ENCODE measurements at places on chromosomes 3 and 15.

DNA sequence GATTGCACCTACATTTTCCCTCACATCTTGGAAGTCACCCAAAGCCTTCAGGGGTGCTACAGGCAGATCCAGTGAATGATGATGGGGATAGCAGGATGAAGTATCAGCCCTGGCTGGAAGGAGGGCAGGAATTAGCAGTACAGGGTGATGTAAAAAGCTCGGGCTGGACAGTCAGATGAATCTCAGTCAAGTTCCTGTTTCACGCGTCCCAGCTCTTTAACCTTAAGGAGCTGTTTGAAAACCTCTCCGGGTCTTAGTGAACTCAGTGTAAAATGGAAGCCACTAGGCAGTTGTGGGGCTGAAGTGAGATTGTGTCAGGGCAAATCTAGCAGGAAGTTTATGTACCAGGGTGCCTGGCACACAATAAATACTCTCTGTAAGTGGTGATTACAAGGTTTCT is 166.4 kb upstream of the PROK2 start:
- no peak for DNase-seq

- DNase-seq, result no peak
Measured at GRCh38 chr3:50194128-50194902, 2.9 kb downstream of the GNAT1 start.

DNA sequence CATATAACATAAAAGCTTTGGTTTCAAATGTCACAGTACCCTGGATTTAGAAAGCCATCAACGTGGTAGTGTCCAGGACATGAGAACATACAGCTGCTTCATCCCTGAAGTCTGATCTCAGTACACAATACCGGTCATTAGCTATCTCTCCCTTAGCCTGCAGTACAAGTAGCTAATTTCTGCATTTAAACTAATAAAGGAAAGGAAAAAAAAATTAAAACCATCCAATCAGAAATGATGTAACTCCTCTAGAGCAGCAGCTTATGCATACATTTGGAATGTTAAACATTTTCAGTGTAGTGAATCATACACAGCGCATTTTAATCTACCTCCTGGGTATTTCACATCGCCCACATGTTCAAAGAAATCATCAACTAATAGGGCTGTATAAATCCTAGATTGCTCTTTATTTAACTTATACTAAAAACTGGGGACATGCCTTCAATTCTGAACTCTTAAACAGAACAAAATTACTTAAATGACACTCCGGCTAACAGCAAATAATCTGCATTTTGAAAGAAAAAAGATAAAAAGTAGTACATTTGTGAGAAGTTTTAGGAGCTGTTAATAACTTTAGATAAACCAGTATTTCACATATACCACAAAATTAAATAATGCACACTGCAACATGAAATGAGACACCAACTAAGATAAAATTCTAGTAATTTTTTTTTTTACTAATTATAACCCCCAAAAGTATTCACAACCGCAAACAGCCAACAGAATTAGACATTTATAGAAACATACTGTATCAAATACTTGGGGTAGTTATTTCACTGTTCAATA is 3.7 kb downstream of the IGF2BP2 start:
- DNase-seq, result peak; percentile 26

DNA sequence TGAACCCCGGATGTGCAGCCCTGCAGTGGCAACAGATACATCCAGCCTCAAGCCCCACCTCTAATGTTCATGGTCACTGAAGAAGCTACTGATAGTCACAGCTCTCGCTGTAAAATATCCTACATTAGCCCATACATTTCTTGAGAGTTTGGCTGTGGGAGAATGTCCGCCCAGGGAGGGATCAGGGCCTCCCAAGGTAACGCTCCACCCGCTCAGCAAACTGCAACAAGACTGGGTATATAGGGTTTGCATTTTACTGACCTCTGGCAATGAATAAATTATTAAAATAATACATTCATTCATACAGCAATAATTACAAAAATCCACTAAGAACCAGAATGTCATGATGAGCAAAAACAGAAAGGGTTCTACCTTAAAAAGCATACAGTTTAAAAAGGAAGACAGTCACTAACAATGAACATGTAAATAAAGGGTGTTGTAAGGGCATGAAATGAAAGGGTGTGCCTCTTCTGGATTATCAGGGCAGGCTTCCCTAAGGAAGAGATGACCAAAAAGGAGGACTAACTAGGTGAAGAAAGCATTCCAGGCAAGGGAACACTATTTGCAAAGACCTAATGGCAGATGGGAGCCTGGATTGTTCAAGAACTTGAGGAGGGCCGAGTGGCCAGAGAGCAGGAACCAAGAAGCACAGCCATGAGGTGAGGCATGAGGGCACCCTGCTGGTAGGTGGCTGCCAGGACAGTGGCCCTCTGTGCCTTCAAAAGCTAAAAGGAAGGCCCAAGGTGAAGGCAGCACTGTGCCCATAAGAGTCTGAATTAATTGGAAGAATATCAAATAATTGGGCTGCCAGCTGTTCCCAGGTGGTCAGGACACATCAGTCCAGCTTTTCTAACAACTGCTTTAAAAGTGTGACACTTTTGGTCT is 28.1 kb upstream of the CTDSPL start:
- no peak for DNase-seq

DNA sequence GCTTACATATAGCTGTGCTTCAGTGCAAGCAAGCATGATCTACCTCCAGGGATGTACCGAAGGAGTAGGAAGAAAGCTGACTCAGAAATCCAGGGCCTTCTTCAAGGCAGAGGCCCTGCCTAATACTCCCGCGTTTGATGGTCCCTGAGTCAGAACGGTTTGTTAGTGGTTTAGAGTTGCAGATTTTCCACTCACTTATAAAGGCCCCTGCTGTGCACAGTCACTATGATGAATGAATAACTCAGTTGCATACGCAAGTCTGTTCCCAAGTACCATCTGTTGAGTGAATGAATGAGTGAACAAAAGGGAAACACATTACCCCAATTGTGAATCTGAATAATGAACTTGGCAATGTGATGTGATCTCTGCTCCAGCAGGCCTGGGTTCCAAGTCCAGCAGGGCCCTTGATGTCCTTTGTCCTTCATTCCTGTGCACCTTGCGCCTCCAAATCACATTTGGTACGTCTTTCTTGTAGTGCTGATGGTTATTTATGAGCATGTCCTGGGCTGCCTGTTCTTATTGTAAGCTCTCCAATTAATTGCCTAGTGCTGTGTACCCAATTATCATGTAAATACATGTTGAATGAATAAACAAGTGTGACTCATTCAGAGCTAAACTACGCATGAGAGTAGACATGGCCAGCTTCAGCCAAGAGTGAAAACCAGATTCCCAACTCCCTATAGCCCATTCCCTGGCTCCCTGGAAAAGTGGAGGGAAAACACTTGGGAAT is 85.3 kb upstream of the LIMD1 start:
- DNase-seq, result peak; percentile 4

DNA sequence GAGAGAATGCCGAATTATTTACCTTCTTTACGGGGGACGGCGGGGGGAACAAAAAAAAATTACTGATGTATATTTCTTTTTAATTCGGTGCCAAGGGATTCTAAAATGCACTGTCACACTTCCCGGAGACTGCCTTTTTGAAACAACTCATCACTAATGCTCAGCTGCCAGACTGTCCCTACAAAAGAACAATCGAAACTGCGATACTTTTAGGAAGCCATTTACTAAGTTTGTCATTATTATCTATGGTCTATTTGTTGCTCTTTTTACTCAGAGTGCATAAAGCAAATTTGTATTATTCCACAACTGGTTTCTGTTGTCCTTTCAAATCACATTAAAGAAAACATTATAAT is 60.8 kb downstream of the TM4SF4 start:
- DNase-seq, result peak; percentile 26

DNA sequence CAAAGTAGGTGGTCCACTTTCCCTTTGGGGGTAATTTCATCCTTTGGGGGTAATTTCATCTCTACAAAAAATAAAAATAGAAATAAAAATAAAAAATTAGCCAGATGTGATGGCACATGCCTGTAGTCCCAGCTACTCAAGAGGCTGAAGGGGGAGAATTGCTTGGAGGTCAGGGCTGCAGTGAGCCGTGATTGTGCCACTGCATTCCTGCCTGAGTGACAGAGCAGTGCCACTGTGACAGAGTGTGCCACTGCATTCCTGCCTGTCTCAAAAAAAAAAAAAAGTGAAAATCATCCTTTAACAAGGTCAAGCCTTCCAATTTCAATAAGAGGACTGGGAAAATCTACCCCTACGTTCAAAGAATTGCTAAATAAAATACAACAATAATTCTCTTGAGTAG is 22.8 kb downstream of the SERP1 start:
- DNase-seq, result no peak

GRCh38 chr3:123953735-123954134 is 7.3 kb downstream of the CCDC14 start:
- DNase-seq, result peak; percentile 40

GRCh38 chr15:81532001-81532400 is 158.0 kb upstream of the TMC3 start:
- DNase-seq, result no peak

- DNase-seq, result no peak
Measured at GRCh38 chr3:130341882-130342281, 3.6 kb upstream of the COL6A5 start.

DNA sequence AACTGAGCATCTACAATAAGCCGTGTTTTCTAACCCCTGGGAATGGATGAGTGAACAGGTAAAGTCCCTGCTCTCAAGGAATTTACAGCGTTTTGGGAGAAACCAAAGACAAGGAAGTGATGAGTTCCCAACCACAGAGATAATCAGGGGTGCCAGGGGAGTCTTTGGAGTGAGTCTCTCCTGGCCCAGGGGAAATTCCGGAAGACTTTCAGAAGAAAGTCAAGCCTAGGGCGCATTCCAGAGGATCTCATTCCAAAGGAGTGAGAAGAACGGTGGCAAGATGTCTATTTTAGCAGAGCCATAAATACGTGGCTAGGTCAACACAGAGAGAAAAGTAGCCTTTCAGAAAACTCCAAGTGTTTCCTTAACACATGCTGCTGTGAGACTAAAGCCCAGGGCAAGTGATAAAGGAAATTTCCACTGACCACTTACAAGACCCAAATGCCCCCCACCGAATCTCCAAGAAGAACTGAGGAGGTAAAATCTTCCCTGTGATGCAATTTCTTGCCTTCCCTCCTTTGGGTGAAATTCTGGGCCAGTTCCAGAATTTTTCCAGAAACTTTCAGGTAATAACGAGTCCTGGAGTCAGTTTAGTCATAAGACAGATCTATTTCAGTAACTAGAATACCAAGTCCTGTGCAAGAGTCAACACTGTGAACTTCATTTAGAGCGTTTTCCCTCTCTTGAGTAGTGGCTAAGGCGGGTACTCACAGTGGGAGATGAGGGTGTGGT is 437.4 kb downstream of the NR2F2 start:
- DNase-seq, result no peak

DNA sequence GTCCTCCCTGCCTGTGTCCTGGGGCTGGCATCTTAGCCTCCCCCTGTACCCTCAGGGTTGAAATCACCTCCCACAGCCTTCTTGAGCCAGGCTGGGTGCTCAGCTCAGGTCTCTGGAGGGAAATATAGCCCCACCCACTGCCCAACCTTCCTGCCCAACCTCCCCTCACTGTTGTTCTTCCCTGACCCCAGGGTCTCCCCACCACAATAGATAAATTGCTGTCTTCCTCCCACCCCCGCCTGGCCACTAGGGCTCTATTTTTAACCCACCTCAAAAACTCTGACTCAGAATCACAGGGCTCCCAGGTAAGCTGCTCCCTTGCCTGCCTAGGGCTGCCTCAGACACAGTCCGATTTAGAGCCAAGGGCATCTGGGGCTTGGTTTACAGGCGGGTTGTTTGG is 15.0 kb downstream of the HCN4 start:
- no peak for DNase-seq

DNA sequence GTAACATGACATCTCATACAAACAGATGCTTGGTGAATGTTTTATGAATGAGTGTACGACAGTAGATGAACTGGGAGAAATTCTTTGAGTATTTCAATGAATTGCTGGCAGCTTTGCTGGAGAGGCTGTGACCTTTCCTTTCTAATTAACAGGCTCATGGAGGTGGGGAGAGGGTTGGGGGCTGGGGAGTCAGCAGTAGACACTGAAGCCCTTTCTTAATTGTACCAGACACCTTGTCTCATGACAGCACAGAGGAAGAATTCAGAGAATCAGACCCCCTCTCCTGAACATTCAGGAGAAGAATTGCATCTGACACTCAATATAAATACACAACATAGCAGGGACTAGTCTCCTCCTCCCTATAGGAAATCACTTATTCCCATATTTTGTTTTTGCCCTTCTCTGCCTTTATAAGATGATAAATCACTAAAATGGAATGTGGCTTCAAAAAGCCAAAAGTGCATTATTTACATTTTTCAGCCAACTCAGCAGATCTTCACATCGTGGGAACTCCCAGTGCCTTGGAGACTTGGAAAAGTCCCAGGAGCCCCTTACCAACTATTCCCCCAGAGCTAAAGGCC is 66.2 kb upstream of the TPM1 start:
- DNase-seq, result no peak

DNA sequence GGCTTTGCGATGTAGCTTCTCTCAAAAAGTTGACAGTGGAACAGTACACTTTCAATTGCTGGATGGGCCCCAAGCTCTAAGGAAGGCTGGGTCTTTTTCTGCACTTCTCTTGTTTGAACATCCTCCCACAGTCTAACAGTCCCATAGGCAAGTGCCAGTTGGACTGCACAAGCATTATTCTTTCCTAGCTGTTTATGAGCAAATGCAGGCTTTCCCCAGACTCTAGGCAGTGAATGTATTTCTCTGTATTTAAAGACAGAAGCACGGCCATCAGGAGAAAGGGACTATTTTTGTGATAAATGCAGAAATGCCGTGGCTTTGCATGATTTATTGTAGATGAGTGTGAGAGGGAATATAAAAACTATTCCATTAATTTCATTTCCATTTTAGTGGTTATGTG is 539.3 kb upstream of the LMCD1 start:
- DNase-seq, result no peak

GRCh38 chr15:63083541-63083940 is 38.1 kb upstream of the LACTB start:
- no peak for DNase-seq

- no peak for DNase-seq
Measured at GRCh38 chr3:53223541-53223966, 32.3 kb downstream of the TKT start.

- no peak for DNase-seq
Measured at GRCh38 chr15:99973351-99973750, 240.1 kb upstream of the LYSMD4 start.

- no peak for DNase-seq
Measured at GRCh38 chr15:73936588-73937290, 10.5 kb downstream of the LOXL1 start.

- no peak for DNase-seq
Measured at GRCh38 chr15:69881766-69882165, 216.0 kb downstream of the TLE3 start.

GRCh38 chr3:72213296-72214065 is 428.5 kb upstream of the PROK2 start:
- DNase-seq, result no peak

DNA sequence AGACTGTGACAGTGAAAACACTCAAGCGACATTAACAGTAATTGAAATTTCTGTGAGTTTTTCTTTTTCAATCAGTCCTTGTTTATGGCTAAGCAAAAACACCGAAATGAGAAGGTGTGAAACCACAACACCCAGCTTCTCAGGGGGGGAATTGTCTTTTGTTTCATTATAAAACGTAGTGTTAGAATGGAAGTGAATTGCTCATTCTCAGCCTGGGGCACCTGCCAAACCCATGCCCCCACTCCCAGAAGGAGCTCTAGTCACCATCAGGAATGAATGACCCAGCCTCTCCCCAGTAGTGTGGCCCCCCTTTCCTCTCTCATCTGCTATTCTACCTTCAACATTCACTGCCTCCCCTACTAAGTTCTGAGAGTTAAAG is 185.8 kb upstream of the CFAP20DC start:
- DNase-seq, result no peak

- DNase-seq, result no peak
Measured at GRCh38 chr3:108209579-108209978, 12.6 kb downstream of the IFT57 start.
